ENCODE measurements at places on chromosomes 1 and 21.
A peak's percentile ranks its signal among the peaks of the same experiment; 100 is the strongest.

DNA sequence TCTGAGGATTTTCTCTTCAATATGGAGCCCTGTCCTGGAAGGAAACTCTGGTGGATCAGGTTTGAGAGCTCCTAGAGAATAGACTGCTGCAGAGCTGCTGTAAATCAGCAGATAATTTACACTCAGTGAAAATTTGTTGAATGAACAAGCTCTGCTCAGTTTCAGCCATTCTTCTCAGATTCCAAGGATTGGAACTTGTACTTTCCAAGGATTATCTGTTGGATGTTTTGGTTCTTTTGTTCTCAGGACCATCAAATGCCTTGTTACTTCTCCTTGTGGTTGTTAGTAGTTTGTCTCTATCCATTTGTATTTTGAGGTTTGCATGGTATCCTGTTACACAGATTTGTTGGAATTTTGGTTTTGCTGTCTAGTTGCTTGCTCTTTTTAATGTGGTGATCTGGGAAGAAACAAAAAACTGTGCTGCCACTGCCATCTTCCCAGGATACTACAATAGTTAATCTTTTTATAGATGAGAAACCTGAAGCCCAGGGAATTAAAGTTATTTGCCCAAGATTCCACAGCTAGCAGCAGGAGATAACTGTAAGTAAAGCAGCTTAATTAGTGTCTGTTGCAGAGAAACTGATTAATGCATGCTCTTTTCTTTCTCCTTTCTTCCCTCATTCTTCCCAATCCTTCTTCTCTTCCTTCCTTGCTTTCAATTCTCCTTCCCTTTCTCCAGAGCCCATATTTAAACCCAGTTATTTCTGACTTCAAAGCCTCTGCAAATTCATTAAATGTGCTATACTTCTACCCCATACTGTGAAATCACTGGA, 21.7 kb upstream of the KIFAP3 start:
- H3K36me3 ChIP-seq: no peaks in the 10 kb centered on the region
- H3K27ac ChIP-seq: no peak overlapping the region
- no peak overlapping the region for H3K4me3 ChIP-seq
- peaks cover 6% of the 10 kb centered on the region for H3K4me1 ChIP-seq

GRCh38 chr1:77824079-77824478, 44.6 kb downstream of the MIGA1 start:
- H3K36me3 ChIP-seq: peaks cover 41% of the 10 kb centered on the region
- peak overlapping the region; percentile 61 for H3K4me3 ChIP-seq
- peak overlapping the region; percentile 90 for H3K27ac ChIP-seq
- DNase-seq: peak; percentile 62

GRCh38 chr1:211420389-211420788, 71.6 kb downstream of the RD3 start:
- H3K4me1 ChIP-seq: peaks cover 36% of the 10 kb centered on the region
- H3K4me3 ChIP-seq: no peak overlapping the region
- no peaks in the 10 kb centered on the region for H3K36me3 ChIP-seq
- no peak overlapping the region for H3K27ac ChIP-seq
- H3K27me3 ChIP-seq: no peaks in the 10 kb centered on the region
- peak; percentile 35 for DNase-seq

DNA sequence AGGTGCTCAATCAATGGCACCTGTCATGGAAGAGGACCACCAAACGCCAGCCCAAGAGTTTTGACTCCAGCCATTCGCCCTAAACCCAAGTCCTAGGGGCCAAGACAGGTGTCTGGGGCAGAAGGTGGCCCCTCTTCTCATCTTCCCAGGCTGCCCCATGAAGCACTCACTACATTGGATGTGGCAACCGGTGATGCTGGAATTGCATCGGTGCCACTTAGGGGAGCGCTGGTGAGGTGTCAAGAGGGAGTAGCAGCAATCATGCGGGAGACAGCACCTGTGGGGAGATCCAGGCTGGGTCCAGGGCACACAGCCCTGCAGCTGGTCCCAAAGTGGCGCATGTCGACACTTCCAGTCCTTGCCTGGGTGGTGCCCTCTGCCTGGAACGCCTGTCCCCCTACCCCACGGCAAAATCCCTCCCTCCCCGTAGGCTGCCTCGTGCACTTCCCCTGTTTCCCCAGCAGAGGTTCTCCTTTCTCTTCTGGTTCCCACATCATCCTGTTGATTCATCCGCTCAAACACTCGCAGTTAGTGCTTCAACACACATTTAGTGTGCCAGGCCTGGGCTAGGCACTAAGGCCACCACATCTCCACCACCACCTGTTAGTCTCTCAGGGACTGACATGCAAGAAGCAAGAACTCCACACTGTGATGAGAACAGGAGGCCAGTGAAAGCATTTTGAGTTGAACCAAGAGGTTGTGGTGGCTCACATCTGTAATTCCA, 18.5 kb downstream of the PLA2G2D start:
- no peaks in the 10 kb centered on the region for H3K4me1 ChIP-seq
- DNase-seq: peak; percentile 32
- no peak overlapping the region for H3K4me3 ChIP-seq

GRCh38 chr1:56686169-56686568, 41.1 kb downstream of the PRKAA2 start:
- peak; percentile 17 for DNase-seq
- no peak overlapping the region for H3K4me3 ChIP-seq
- H3K27ac ChIP-seq: peak overlapping the region; percentile 27
- H3K27me3 ChIP-seq: no peaks in the 10 kb centered on the region
- H3K4me1 ChIP-seq: peaks cover 14% of the 10 kb centered on the region

DNA sequence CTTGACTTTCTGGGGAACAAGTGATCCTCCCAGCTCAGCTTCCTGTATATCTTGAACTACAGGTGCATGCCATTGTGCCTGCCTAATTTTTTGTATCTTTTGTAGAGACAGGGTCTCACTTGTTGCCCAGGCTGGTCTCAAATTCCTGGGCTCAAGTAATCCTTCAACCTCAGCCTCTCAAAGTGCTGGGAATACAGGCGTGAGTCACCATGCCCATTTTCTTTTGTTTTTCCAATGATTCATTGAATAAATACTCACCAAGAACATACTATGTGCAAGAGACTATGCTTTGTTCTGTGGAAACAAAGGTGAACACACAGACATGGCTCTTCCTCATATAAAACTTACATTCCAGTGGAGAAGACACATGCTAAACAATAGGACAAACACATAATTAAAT, 407.8 kb upstream of the DAB1 start:
- H3K4me3 ChIP-seq: no peak overlapping the region
- no peaks in the 10 kb centered on the region for H3K4me1 ChIP-seq
- no peaks in the 10 kb centered on the region for H3K36me3 ChIP-seq
- peaks cover 2% of the 10 kb centered on the region for H3K27me3 ChIP-seq

- peaks cover 26% of the 10 kb centered on the region for H3K4me1 ChIP-seq
- H3K27ac ChIP-seq: peak overlapping the region; percentile 68
- no peak overlapping the region for H3K4me3 ChIP-seq
- no peaks in the 10 kb centered on the region for H3K27me3 ChIP-seq
- peak; percentile 32 for DNase-seq
These were observed 101.7 kb downstream of the OLFML2B start for GRCh38 chr1:161921990-161922389.

- no peak for DNase-seq
- no peaks in the 10 kb centered on the region for H3K36me3 ChIP-seq
- H3K27ac ChIP-seq: no peak overlapping the region
- H3K4me1 ChIP-seq: peaks cover 16% of the 10 kb centered on the region
- no peak overlapping the region for H3K4me3 ChIP-seq
These were observed 124.7 kb downstream of the POU2F1 start for GRCh38 chr1:167345386-167345733.

GRCh38 chr21:25979845-25980616, 190.5 kb downstream of the APP start:
- peaks cover 48% of the 10 kb centered on the region for H3K36me3 ChIP-seq
- H3K4me1 ChIP-seq: no peaks in the 10 kb centered on the region
- H3K27ac ChIP-seq: no peak overlapping the region

GRCh38 chr21:44439211-44439600, 16.1 kb upstream of the LRRC3 start:
- H3K36me3 ChIP-seq: no peaks in the 10 kb centered on the region
- no peak overlapping the region for H3K27ac ChIP-seq
- no peaks in the 10 kb centered on the region for H3K4me1 ChIP-seq
- DNase-seq: no peak
- H3K27me3 ChIP-seq: no peaks in the 10 kb centered on the region
- H3K4me3 ChIP-seq: no peak overlapping the region

DNA sequence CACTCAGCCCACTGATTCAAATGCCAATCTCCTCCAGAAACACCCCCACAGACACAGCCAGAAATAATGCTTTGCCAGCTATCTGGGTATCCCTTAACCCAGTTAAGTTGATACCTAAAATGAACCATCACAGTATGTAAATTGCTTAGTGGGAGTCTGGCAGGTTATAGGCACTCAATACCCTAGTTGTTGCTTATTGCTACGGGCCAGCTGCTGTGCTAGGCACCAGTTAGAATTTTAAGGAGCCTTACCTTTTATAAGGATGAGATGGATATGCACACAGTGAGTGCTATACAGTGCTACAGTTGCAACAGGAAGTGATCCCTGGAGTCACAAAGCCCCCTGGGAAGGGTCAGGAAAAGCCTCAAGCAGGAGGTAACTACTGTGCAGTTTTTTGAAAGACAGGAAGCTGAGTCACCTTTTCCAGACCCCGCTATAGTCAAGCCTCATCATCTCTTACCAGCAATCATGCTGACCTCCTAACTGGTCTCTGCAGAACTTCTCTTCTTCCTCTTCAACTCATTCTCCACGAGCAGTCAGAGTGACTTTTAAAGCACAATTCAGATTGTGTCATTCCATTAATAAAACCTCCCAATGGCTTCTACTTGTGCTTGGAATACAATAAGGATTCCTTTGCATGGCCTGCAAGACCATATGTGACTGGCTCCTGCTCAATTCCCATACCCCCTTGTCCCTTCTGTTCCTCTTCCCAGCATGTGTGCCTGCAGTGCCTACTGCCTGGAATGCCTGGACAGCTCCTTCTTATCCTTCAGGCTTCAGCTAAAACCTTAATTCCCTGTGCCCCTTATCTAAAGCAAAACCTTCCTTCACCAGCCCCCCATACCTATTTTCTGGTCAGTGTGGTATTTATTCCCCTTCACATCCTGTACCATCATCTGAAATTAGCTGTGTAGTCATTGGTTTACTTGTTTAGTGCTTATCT, 10.4 kb upstream of the TLR5 start:
- H3K4me1 ChIP-seq: peaks cover 9% of the 10 kb centered on the region
- peaks cover 18% of the 10 kb centered on the region for H3K27me3 ChIP-seq
- no peak overlapping the region for H3K27ac ChIP-seq
- DNase-seq: no peak

DNA sequence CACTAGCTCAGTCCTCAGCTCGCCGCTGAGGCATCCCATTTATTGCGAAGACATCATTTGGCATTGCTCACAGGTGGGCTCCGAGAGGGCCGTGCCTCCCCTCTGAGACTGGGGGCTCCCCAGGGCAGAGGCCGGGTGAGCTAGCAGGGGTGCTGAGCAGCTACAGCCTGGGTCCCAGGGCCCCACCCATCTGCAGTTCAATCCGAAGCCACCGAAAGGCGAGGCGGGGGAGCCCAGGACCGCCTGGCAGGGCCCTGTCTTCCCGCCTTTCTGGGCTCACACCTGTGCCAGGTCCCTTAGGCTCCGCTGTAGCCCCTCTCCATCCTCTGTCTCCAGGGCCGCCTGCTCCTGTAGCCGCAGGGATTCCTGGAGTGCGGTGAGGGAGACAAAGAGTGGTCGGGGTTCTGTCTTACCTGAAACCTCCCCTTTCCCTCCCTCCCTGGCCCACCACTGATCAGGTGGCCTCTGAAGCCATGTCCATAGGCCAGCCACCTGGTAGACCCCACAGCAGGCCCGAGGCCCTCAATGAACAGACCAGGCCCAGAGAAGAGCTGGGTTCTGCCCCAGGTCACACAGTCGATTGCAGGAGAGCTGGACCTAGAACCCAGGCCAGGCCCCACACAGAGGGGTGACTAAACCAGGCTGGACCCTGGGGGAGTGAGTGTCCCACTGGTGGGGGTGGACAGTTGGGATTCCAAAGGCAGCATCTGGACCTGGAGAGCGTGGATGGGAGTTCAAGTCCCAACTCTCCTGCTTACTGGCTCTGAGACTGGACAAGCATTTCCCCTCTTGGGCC, 18.1 kb upstream of the NBPF1 start:
- no peak for DNase-seq
- peaks cover 13% of the 10 kb centered on the region for H3K36me3 ChIP-seq
- no peak overlapping the region for H3K4me3 ChIP-seq
- no peaks in the 10 kb centered on the region for H3K27me3 ChIP-seq

DNA sequence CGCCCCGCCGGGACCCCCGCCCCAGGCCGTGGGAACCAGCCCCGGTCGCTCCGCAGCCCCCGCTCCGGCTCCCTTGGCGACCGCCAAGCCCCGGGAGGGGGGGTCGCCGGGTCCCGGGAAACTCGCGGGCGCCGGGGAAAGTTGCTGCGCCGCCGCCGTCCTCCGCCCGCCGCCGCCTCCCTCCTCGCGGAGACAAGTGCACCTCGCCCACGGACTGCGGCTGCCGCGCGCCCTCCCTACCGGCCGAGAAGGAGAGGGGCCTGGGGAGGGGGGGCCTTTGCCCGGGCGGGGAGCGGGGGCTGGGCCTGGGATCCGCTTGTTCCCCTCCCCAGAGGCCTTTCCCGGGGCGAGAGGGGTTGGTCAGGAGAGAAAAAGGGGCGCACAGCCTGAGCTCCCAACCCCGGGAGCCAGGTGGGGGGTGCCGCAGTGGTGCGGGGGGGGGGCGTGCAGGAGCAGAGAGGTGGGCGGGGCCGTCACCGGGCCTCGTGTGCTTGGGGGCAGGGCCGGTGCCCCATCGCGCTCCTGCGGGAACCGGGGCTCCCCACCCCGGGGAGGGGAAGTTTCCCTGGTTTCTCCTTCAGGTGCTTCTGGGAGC, 592 bp downstream of the AGRN start:
- H3K27me3 ChIP-seq: peaks cover 2% of the 10 kb centered on the region
- peak overlapping the region; percentile 82 for H3K4me3 ChIP-seq
- peak overlapping the region; percentile 66 for H3K27ac ChIP-seq
- peaks cover 9% of the 10 kb centered on the region for H3K36me3 ChIP-seq
- DNase-seq: no peak
- peaks cover 23% of the 10 kb centered on the region for H3K4me1 ChIP-seq

DNA sequence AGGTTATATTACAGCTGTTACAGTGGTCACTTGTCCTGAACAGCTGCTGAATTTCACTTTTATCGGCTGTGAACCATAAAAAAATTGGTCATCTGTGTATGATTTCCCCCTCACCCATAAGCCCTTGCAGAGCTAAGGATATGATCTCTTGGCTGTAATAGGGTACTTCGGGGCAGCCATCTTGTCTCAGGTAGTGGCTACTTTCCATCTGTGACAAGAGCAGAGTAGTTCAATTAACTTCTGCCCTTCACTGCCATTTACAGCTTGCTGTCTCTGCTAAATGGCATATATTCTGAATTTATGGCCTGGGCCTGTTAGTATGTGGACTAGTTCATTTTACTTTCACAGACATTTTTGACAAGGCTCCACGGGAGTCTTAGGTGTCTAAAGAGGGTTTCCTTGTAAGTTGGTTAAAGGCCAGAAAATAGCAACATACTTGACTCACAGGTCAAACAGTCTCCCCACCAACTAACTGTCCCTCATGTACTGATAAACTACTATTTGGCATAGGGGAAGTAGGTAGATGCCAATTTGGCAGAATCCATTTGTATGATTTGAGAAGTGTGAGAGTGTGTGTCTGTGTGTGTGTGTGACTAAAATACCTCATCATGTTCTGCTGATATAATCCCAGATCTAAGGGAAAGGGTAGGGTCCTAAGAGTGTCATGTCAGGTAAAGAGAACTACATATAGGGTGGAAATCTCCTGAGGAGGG, 151.6 kb downstream of the KCTD3 start:
- no peaks in the 10 kb centered on the region for H3K27me3 ChIP-seq
- H3K4me1 ChIP-seq: peaks cover 42% of the 10 kb centered on the region
- no peak for DNase-seq

Data from HFFc6 (cell line).